ENCODE measurements at places on chromosomes 4 and X. TPM values are rescaled to one million over a fixed set of nuclear protein-coding genes. Genes with fewer than 3 reads are reported as not detected.

Gene FAT1
- 247 TPM for polyA plus RNA-seq

- DNase-seq, result no peak
Observed at GRCh38 chr4:94978904-94979303, 221.1 kb downstream of the BMPR1B start.

GRCh38 chr4:5631352-5632065 lies 76.8 kb downstream of the EVC2 start:
- no peak for DNase-seq

- no peak for DNase-seq
Observed at GRCh38 chr4:142405695-142406498, 440.2 kb downstream of the INPP4B start.

Gene PNMA6F
- 0.22 TPM for polyA plus RNA-seq

- DNase-seq, result no peak
Observed at GRCh38 chrX:155023907-155024833, 1.6 kb upstream of the F8 start.

DNA sequence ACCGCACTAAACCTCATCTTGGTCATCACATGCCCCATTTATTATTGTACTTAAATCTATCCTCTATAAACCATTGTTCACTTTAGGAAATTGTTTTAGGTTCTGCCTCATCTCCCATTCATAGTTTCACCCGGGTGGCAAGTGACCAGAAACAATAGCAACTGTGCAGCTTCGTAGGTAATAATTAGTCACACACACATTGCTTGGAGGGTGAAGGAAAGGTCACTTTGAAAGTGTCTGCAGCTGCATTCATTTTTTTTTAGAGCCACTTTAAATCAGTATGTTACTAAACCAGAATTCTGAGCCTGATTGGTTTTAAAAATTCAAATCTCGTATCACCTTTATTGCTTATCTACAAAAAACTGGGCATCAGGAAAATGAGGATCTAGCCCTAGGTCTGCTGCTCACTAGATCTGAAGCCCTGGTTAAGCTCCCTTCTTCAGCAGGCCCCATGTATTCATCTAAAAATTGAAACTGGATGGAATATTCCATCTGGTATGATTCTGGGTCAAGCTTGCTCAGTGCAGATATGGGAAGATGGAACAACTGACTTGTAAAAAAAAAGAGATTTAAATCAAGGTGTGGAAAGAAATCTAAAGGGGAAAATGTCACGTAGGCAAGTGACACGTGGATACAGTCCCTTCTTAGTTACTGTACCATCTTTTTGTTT lies 62.4 kb downstream of the LIMCH1 start:
- DNase-seq, result peak; percentile 50

GRCh38 chr4:151729731-151730559 lies 30.9 kb downstream of the GATB start:
- DNase-seq, result no peak

DNA sequence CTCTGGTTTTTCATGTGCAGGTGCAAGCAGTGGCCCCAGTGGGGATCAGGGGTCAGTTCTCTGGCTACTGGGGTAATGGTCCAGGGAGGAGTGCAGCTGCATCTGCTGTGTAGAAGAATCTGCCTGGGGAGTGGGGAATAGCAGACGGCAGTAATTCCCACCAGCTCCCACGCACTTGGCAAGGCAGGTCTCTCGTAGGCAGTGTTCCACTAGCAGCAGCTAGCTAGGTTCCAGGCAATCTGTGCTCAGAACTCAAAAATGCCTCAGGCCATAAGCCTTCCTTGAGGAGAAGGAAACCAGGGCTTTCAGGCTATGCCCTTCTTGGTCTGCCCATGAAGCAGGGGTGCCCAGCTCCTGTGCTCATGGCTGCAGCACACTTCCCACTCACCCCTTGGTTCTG lies 38.8 kb downstream of the DCLK2 start:
- no peak for DNase-seq

GRCh38 chr4:151475035-151475714 lies 66.2 kb downstream of the FHIP1A start:
- DNase-seq, result no peak

DNA sequence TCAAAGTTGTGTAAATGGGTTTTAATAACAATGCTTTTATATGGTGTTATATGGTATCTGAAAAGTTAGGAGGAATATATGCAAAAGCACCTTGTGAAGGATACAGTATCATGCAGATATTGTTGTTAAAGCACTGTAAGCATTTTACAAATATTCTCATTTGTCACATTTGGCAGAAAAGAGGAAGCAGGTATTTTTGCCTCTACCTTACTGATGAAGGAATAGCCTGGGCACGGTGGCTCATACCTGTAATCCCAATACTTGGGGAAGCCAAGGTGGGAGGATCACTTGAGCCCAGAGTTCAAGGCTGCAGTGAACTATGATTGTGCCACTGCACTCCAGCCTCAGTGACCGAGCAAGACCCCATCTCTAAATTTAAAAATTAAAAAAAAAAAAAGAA lies 12.2 kb upstream of the GDPD2 start:
- DNase-seq, result no peak

Gene RENBP
- 21.0 TPM for polyA plus RNA-seq

GRCh38 chrX:97498093-97498492 lies 614.4 kb downstream of the RPA4 start:
- no peak for DNase-seq

Gene UCP1
- polyA plus RNA-seq, result 0.19 TPM

Gene NR3C2
- 19.1 TPM for polyA plus RNA-seq

Gene ZFX
- 24.6 TPM for polyA plus RNA-seq

GRCh38 chrX:120015145-120016067 lies 62.1 kb downstream of the RHOXF2B start:
- no peak for DNase-seq

Gene SLC25A43
- polyA plus RNA-seq, result 5.4 TPM

DNA sequence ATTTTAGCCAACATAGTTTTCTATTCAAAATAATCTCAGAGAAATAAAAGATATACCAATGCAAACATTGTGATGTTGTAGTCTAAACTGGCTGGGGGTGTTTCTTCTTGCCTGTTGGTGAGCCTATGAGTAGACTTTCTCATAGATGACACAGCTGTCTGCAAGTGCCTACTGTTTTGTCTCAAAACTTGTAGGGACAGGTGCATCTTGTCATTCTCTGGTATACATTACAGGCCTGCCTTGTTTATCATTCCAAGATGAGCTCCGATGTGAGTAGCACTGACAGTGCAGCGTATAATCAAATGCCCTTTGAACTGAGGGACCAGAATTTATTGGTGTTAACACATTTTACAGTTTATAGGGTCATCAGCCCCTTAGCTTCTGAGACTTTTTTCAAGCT lies 353.8 kb downstream of the PRDM5 start:
- peak; percentile 4 for DNase-seq

Gene ATP8A1
- polyA plus RNA-seq, result 32.1 TPM

DNA sequence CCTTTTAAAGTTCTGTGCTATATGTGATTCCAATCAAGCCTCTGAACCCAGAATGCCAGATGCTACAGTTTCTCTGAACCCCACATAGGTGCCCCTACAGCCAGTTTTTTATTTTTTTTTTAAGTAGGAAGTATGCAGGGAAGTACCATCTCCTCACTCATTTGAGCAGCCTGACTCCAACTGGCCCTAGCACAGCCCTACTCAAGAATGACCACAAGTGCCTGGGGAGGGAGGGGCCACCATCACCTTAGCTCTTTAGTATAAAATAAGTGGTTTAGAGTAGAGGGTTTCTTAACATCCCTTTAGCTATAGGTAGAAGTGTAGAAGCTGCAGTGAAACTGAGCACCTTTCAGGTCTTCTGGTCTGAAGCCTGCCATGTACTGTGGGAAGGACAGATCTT lies 14.4 kb downstream of the MSN start:
- DNase-seq, result no peak

- no peak for DNase-seq
Observed at GRCh38 chrX:133468051-133468450, 52.8 kb upstream of the GPC4 start.

DNA sequence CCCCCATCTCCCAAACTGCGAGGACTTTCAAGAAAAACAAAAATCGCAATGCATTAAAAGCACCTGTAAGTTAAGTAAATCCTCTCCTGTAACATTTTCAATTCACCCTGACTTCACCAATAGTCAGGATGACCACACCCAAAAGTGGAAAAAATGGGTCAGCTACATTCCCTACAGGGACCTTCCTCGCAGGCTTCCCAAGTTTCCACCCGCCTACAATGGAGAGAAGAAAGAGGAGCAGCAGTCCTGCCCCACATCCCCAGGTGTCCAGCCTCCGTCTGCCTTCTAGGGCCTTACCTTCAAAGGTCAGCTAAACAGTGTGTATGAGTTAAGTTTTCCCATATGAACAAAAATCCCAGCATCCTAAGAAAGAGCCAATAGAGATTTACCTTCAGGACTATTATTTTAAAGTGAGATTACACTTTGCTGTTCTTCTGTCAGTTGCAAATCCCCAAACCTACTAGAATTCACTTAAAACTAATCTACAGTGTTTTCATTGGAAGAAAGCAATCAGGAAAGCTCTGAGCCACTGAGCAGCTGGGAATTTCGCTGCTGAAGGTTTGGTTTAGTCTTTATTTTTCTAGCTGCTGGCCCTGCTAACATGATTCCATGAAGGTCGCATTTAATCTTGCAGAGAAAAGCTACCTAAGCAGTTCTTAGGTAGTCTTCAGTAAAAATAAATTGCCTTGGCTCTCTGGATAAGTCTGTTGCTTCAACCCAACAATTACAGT lies 12.5 kb downstream of the IRF2 start:
- no peak for DNase-seq

DNA sequence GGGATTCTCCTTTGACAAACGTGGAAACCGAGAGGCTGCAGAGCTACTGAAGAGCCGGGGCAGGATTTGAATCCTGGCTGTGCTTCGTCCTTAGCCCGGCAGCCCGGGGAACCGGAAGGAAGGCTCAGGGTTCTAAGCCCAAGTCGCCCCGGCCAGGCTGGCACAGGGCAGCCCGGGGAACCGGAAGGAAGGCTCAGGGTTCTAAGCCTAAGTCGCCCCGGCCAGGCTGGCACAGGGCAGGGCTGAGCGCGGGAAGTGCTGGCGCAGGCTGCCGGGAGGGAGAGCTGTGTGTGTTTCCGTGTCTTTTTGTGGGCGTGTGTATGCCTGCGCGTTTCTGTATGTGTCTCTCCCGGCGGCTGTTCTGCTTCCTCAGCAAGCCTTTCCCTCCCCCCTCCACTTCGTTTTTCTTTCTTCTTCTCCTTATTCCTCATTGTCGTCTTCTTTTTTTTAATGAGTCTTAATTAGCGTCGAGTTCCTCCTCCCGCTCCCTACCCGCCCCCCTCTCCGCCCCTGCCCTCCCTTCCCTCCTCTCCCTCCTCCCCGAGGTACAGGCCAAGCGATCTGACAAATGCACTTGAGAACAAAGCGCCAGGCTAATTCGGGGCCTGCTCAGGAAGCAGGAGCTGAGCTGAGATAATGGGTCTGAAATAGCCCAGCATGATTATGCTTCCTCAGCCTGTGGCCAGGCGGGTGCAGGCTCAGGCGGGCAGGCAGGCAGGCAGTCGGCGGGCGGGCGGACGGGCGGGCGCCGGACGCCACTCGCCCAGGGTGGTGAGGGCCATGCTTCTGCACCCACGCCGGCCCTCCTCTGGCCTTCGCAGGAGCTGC lies 65.9 kb downstream of the EFNB1 start:
- no peak for DNase-seq

DNA sequence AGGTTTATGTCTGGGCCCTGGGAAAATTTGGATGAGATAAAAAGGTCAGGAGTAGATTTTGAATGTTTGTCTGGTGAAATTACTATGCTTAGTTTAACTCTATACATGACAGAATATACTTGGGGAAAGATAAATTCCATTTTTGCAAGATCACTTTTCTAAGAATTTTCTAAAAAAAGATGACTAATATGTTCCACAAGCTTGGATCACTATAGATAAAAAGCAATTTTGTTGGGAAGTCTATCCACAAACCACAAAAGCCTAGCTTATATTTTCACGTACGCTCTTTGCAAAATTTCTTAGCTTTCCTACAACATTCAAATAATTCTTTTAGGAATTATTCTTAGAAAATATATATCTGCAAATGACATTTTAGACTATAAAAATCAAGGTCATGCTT lies 20.6 kb upstream of the COQ2 start:
- no peak for DNase-seq

GRCh38 chrX:56790778-56791177 lies 61.7 kb downstream of the NBDY start:
- no peak for DNase-seq

- no peak for DNase-seq
Observed at GRCh38 chrX:40263014-40263560, 165.3 kb upstream of the BCOR start.

Gene PDGFC
- polyA plus RNA-seq, result 66.2 TPM

GRCh38 chr4:63619771-63620170 lies 789.5 kb downstream of the TECRL start:
- no peak for DNase-seq

DNA sequence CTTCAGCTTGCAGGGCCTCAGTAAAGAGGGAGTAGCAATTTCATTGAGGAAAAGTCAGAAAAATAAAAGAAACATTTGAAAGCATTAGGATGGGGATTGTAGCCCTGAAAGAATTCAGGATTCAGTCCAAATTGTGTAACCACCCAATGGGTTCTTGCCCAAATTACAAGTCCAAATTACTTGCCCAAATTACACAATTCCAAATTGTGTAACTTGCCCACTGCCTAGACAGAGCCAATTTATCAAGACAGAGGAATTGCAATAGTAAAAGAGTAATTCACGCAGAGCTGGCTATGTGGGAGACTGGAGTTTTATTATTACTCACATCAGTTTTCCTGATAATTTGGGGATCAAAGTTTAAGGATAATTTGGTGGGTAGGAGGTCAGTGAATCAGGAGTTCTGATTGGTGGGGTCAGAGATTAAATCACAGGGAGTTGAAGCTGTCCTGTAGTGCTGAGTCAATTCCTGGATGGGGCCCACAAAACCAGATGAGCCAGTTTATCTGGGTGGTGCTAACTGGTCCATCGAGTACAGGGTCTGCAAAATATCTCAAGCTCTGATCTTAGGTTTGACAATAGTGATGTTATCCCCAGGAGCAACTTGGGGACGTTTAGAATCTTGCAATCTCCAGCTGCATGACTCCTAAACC lies 18.1 kb upstream of the PAGE5 start:
- DNase-seq, result no peak

GRCh38 chrX:153700376-153700945 lies 12.7 kb downstream of the SLC6A8 start:
- DNase-seq, result no peak

DNA sequence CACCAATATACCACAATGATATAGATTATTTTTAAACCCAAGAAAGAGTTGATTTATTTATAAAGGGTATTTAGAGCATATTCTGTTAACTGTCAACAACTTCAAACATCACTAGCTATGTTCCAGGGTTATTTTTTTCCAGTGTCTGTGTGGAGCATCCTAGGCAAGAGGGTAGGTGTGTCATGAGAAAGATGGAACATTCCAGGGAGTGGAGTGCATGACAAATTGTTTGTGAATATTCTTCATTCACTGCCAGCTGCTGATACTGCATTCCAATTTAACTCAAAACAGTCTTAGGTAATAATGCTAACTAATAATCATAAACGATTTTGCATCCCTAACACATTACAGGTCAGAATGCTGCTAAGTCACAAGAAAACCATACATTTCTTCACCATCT lies 148.7 kb upstream of the RASGEF1B start:
- DNase-seq, result no peak

Gene DOCK11
- polyA plus RNA-seq, result 21.3 TPM

Gene L1CAM
- polyA plus RNA-seq, result 48.4 TPM

All from right renal pelvis (tissue), 4 donors.